ENCODE measurements at places on chromosomes 16 and 17.

- no peak for DNase-seq
Measured at GRCh38 chr17:82751171-82751570, 694 bp upstream of the TBCD start.

DNA sequence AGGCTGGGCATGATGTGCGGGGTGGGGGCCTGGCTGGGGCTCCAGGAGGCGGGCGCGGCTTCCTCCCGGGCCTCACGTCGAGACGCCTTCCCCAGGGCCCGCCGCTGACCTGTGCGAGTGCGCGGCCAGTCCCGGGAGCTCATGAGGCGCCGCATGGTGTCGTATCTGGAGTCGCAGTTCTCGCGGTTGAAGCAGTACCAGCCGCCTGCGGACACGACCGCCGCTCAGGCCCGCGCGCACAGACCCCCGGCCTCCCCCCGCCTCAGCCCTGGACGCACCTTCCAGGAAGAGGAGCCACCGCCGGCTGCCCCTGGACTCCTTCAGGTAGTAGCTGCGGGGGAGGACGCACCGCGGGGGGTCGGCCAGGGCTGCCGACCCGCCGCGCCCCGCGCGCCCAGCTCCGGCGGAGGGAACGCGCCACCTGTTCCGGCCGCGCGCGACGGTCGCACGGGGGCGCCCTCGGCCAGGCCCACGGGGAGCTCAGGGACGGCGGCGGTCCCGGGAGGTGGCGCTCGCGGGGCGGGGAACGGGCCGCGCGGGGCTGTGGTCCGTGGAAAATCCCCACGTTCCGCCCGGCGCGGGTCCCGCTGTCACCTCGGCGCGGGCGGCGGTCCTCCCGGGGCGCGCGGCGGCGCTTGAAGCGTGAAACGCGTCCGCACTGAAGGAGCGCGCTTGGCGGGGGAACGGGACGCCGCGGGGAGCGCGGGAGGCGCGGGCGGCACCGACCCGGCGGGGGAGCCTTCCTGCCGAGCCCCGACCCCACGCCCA is 1.4 kb downstream of the NOTUM start:
- peak; percentile 66 for DNase-seq

- no peak for DNase-seq
Measured at GRCh38 chr17:80430446-80431245, 15.7 kb downstream of the ENDOV start.

- no peak for DNase-seq
Measured at GRCh38 chr17:74290340-74290739, 16.3 kb downstream of the DNAI2 start.

GRCh38 chr17:2954898-2955445 is 108.4 kb downstream of the OR1D5 start:
- no peak for DNase-seq

GRCh38 chr17:17853811-17854447 is 17.1 kb upstream of the SREBF1 start:
- no peak for DNase-seq

- DNase-seq = no peak
Measured at GRCh38 chr17:79699386-79700036, 31.2 kb upstream of the ENPP7 start.

DNA sequence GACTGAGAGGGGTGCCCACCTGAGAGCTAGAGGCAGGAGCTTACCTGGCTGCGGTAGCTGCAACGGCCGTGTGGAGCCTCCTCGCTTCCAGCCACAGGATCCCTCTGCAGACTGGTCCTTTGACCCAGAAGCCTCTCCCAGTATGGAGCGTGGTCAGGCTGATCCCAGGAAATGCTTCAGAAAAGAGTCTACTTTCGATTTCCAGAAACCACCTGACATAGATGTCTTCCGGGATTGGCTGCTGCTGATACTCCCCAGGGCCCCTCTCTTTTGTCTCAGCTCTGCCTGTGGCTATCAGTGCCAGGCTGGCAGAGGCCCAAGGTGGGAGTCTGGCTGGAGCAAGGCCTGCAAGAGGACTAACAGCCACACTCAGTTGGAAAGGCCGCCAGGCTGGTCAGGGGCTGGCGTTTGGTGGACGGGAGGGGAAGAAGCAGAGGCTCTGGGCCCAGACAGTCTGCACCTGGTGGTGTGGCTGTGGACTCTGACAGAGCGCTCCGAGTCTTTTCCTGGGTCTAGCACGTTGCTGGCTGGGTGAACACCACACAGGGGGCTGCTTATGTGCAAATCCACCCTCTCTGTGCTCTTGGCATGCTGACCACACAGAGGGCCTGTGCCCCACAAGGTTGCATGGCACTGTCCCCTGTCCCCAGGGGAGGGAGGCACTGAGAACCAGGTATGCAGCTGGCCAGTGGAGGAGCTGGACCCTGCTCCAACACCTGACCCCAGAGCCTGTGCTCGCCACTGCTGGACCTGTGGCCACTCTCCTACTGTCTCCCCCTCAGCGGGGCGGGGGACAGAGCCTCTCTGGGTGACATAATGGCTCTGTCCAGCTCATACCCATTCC is at the start of gene LGALS3BP:
Gene LGALS3BP, minus strand, starts transcription at position 144 of the 844 bp plus-strand sequence. CDS start 2,732 bp downstream, outside the sequence.
- no peak for DNase-seq

DNA sequence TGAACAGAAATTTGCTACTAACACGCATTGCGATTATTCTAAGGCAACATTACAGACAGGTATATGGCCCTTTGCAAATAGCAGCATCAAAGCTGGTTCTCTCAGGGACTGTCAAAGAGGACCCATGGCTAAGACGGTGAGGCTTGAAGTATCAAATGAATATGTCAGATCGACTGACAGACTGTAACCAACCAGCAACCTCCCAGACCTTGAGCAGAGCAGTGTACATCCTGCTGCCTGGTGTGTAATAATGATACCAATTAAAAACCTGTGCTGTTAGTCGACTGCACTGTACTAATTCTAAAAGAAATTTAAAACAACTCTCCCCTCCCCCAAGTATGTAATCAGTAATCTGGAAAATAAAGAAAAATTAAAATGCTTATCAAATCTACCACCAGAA is 35.9 kb upstream of the GHDC start:
- DNase-seq = no peak

DNA sequence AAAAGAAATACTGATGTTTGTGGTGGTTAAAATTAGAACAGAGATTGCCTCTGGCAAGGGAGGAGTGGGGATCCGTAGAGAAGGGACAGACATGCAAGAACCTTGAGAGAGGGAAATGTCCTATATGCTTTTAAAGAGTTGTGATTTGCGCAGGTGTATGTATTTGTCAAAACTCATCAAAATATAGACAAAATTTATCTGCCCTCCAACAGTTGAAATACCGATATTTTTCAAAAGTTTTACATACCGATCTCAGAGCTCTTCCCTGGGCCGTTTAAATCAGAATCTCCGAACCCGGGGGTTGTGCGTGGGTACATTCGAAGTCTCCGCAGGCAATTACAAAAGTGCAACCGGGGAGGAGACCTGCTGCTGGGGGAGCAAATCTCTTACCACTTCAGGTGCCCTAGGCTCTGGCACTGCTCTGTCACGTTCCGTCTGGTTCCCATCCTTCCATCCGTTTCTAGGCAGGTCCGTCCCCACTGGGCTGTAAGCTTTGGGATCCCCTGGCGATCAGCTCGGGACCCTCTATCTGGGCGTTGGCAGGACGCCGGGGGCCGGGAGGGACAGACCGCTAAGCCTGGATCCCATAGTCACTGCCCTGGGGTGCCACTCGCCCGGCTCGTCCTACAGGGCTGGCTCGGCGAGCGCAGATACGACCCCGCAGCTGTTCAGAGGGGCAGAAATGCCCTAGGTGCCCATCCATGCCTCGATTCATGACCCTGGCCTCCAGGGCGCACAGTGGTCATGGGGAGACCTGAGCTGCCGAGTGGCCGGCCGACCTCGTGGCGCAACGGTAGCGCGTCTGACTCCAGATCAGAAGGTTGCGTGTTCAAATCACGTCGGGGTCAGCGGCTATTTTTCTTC is 4.2 kb downstream of the BORCS6 start:
- peak; percentile 91 for DNase-seq

Measured in stimulated activated CD4-positive, alpha-beta T cell treated with anti-CD3 and anti-CD28 coated beads, Interleukin-12 subunit alpha, Interleukin-12 subunit beta, amount 100 ng/mL, for 24 hours (primary cell).